Neural crest cell (in vitro differentiated cells): ENCODE measurements at places on chromosomes 3 and 15. TPM values are rescaled to one million over a fixed set of nuclear protein-coding genes. Genes with fewer than 3 reads are reported as not detected.

DNA sequence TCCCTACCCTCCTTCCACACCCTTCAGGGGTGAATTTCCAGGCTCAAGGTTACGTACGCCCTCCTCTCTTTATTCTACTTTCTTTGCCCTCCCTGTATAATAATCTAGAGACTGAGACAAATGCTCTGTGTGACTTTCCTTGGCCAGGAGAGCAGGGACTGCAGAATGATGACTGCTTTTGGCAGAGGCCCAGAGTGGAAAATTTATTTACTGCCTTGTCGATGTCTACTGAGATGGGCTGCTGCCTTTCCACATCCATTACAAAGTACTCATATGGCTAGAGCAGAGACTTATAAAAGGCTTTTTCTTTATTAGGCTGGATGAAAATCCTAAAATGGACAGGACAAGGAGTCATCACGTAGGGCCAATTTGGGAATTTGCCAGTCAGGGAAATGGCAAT, 576.2 kb downstream of the TUSC7 start:
- no peak overlapping the region for H3K4me3 ChIP-seq
- no peaks in the 10 kb centered on the region for H3K27me3 ChIP-seq
- no peak overlapping the region for H3K27ac ChIP-seq
- no peaks in the 10 kb centered on the region for H3K4me1 ChIP-seq
- H3K36me3 ChIP-seq, result no peaks in the 10 kb centered on the region

DNA sequence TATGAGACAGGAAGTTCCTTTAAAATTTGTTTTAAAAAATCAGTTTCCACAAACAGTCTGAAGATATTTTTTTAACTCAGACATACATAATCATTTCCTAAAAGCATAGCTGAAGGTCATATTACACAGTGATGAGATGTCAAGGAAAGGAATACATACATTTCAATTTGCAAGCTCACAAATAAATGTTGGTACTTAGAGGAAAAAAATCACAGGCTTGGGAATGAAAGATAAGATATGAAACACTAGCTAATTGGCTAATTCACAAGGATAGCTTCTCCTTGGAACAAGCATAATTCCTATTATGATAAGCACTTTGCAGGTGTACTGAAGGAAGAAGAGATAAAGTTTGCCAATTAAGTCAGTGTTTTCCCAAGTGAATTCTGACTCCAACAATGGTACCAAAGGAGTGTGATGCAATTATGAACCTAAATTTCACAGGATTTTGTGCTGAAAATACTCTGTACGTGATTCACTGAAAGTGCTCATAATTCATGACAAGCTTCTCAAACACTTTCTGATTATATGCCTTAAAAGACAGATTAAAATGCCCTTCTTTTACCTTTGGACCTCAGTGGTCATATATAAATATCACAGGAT, 112.4 kb downstream of the FRMD5 start:
- no peak for DNase-seq
- no peaks in the 10 kb centered on the region for H3K4me1 ChIP-seq
- H3K27me3 ChIP-seq, result no peaks in the 10 kb centered on the region
- H3K36me3 ChIP-seq, result peaks cover 2% of the 10 kb centered on the region

GRCh38 chr3:179703816-179704215, 51.0 kb downstream of the USP13 start:
- DNase-seq, result no peak
- peaks cover 27% of the 10 kb centered on the region for H3K4me1 ChIP-seq
- peaks cover 18% of the 10 kb centered on the region for H3K36me3 ChIP-seq
- H3K27me3 ChIP-seq, result no peaks in the 10 kb centered on the region
- no peak overlapping the region for H3K27ac ChIP-seq

GRCh38 chr3:52032702-52033408, 23.5 kb downstream of the DUSP7 start:
- H3K27ac ChIP-seq, result no peak overlapping the region
- H3K36me3 ChIP-seq, result no peaks in the 10 kb centered on the region
- H3K27me3 ChIP-seq, result no peaks in the 10 kb centered on the region
- peaks cover 5% of the 10 kb centered on the region for H3K4me1 ChIP-seq
- no peak for DNase-seq

- no peaks in the 10 kb centered on the region for H3K27me3 ChIP-seq
- no peak overlapping the region for H3K4me3 ChIP-seq
- H3K4me1 ChIP-seq, result peaks cover 20% of the 10 kb centered on the region
- H3K36me3 ChIP-seq, result peaks cover 24% of the 10 kb centered on the region
- no peak overlapping the region for H3K27ac ChIP-seq
- no peak for DNase-seq
Observed at GRCh38 chr15:83016906-83017305, 5.5 kb upstream of the C15orf40 start.

DNA sequence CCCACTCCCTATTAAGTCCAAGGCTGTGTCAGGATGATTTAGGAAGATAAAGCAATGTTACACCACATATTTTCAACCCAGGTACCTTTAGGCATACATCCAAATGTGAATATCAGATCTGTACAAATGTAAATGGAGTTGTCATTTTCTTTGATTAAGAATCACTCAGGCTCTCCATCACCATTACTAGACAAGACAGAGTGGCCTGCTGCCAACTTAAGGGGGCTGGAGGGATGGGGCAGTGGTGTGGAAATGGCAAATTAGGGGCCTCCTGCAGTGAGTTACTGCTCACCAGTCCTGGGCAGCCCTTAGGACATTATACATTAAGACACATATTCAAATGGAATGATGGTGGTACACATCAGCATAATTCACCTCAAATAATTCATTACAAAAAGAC, 211.0 kb downstream of the TNIK start:
- H3K36me3 ChIP-seq, result no peaks in the 10 kb centered on the region
- no peak overlapping the region for H3K4me3 ChIP-seq
- DNase-seq, result no peak
- H3K4me1 ChIP-seq, result no peaks in the 10 kb centered on the region
- no peak overlapping the region for H3K27ac ChIP-seq
- H3K27me3 ChIP-seq, result no peaks in the 10 kb centered on the region

GRCh38 chr3:25170021-25170420, 258.0 kb upstream of the RARB start:
- H3K36me3 ChIP-seq, result peaks cover 15% of the 10 kb centered on the region
- peaks cover 16% of the 10 kb centered on the region for H3K4me1 ChIP-seq
- H3K27me3 ChIP-seq, result no peaks in the 10 kb centered on the region
- H3K27ac ChIP-seq, result no peak overlapping the region
- DNase-seq, result no peak
- H3K4me3 ChIP-seq, result no peak overlapping the region

DNA sequence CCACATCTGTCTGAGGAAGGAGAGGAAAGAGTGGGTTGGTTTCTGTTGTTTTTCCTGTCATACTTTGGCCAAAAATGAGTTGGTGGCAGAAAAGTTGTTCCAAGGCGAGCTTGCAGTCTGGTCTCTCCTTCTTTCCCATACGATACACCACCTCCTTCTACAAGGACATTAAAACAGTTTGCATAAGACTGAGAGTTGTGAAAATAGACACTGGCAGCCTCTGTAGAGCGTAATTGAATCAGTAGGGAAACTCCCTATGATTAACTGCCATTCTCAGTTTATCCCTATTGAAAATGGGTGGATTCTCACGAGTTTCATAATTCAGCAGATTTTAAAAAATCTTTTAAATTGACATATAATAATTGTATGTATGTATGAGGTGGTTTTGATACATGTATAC, 3.7 kb upstream of the LSG1 start:
- no peak for DNase-seq
- H3K27ac ChIP-seq, result no peak overlapping the region
- peaks cover 9% of the 10 kb centered on the region for H3K4me1 ChIP-seq
- H3K4me3 ChIP-seq, result no peak overlapping the region

DNA sequence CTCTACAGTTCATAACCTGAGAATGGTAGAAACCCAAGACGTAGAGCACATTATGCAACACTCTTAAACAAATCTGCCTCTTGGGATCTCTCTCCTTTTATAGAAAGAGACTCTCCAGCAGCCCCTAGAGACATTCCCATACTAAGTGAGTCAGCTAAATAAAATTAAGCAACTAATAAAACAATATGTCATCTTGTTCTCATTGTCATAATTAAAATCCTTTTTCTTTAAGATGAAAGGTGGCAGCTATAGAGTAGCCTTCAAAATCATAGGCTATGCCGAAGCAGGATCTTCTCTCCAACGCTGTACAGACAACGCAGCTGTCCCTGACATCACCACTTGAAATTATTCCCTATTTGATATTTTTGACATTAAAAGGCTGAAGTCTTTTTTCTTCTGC, 790.0 kb downstream of the FHIT start:
- no peaks in the 10 kb centered on the region for H3K27me3 ChIP-seq
- no peak for DNase-seq
- no peak overlapping the region for H3K4me3 ChIP-seq

GRCh38 chr3:11944052-11944673, 60.0 kb upstream of the SYN2 start:
- no peak for DNase-seq
- no peak overlapping the region for H3K27ac ChIP-seq
- no peaks in the 10 kb centered on the region for H3K36me3 ChIP-seq
- no peaks in the 10 kb centered on the region for H3K4me1 ChIP-seq
- H3K4me3 ChIP-seq, result no peak overlapping the region

GRCh38 chr3:29880809-29881208, 599.9 kb downstream of the RBMS3 start:
- no peaks in the 10 kb centered on the region for H3K27me3 ChIP-seq
- no peak overlapping the region for H3K27ac ChIP-seq
- peaks cover 7% of the 10 kb centered on the region for H3K36me3 ChIP-seq
- no peak for DNase-seq
- H3K4me3 ChIP-seq, result no peak overlapping the region

DNA sequence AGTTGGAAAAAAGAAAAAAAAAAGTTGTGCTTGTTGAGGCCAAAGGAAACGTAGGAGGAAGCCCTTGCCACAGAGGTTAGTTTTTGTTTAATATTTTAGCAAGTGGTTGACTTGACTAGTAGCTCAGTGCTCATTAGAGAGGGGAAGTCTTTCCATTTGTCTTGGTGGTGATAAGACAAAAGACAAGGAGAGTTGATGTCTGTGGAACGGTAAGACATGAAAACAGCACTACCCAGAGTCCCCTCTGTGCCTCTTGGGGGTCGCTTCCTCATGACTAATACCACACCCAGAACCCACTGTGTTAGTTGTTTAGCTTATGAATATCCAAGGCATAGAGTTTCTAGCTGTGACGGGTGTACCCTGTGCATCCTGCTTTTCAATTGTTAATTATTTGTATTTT, 211.4 kb downstream of the ITPR1 start:
- no peak overlapping the region for H3K4me3 ChIP-seq
- no peaks in the 10 kb centered on the region for H3K4me1 ChIP-seq
- H3K36me3 ChIP-seq, result no peaks in the 10 kb centered on the region
- no peaks in the 10 kb centered on the region for H3K27me3 ChIP-seq

- DNase-seq, result no peak
- no peak overlapping the region for H3K27ac ChIP-seq
- peaks cover 28% of the 10 kb centered on the region for H3K4me1 ChIP-seq
- no peaks in the 10 kb centered on the region for H3K36me3 ChIP-seq
- H3K4me3 ChIP-seq, result no peak overlapping the region
Observed at GRCh38 chr15:27237319-27237939, 266.4 kb downstream of the GABRG3 start.

GRCh38 chr3:58288011-58288728, 17.9 kb upstream of the RPP14 start:
- H3K4me1 ChIP-seq, result no peaks in the 10 kb centered on the region
- H3K27ac ChIP-seq, result no peak overlapping the region
- no peak overlapping the region for H3K4me3 ChIP-seq
- peaks cover 17% of the 10 kb centered on the region for H3K36me3 ChIP-seq
- no peak for DNase-seq
- no peaks in the 10 kb centered on the region for H3K27me3 ChIP-seq

GRCh38 chr3:110165753-110166152, 828.4 kb upstream of the DPPA4 start:
- no peaks in the 10 kb centered on the region for H3K36me3 ChIP-seq
- no peak overlapping the region for H3K4me3 ChIP-seq
- DNase-seq, result no peak
- no peak overlapping the region for H3K27ac ChIP-seq
- H3K4me1 ChIP-seq, result peaks cover 15% of the 10 kb centered on the region
- no peaks in the 10 kb centered on the region for H3K27me3 ChIP-seq

DNA sequence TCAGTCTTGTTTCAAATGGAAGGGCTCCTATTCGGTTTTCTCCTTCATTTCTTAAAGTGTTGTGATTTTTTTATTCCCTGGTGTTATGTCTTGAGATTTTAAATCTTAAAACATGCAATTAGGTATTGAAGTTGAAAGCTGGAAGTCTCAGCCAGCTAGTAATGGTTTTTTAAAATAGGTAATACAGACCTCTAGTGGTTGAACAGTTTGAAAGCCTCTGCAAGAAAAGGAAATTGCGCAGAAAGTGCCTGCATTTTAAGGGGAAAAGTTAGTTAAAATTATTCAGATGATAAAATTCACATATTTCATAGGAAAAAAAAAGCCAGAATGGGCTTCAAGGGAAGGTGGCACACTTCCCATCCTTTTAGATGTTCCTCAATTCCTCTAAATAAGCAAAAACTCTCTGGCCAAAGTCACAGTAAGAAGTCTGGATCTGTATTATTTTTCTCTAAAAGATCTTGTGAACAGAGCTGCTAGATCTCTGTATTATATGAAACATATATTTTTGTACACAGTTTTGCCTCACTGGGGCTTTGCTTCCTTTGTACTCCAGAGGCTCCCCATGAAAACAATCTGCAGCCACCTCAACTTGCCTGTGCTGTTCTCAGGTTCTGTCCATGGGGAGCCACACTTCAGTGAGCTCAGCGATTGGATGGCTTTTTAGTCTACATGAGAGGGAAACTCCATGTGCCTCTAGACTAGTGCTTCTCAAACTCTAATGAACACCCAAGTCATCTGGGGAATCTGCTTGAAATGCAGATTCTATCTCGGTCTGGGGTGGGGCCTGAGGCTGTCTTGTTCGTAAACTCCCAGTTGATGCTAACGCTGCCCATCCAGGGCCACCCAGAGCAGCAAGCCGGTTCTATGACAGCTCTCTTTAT, 21.5 kb downstream of the AGTR1 start:
- H3K27ac ChIP-seq, result no peak overlapping the region
- peaks cover 5% of the 10 kb centered on the region for H3K4me1 ChIP-seq
- DNase-seq, result no peak
- no peaks in the 10 kb centered on the region for H3K36me3 ChIP-seq
- no peak overlapping the region for H3K4me3 ChIP-seq
- H3K27me3 ChIP-seq, result no peaks in the 10 kb centered on the region

Gene HESX1
- 0.98 and 1.7 TPM in 2 replicates for total RNA-seq

Gene EIF2B5
- 54.8 and 57.7 TPM in 2 replicates for total RNA-seq

Gene TIGIT
- total RNA-seq, result not detected in 2 replicates

Gene CYP8B1
- not detected in 2 replicates for total RNA-seq

Gene DPPA2
- 0.86 and 1.1 TPM in 2 replicates for total RNA-seq
